ENCODE measurements at places on chromosomes 1 and 21. TPM values are rescaled to one million over a fixed set of nuclear protein-coding genes. Genes with fewer than 3 reads are reported as not detected.

Gene GNG4
- total RNA-seq: 3.9 TPM

Gene ARHGEF10L
- total RNA-seq: 25.0 TPM

Gene SLC9C2
- total RNA-seq: not detected

Gene LGR6
- not detected for total RNA-seq

Gene IVL
- not detected for total RNA-seq

Gene TRIM58
- 0.41 TPM for total RNA-seq

All from sigmoid colon (tissue), 7 donors.